Thoracic aorta (tissue), 2 donors: ENCODE measurements at places on chromosomes 11 and 22. TPM values are rescaled to one million over a fixed set of nuclear protein-coding genes. Genes with fewer than 3 reads are reported as not detected.

GRCh38 chr11:67356864-67357561 is 3.7 kb upstream of the POLD4 start:
- H3K36me3 ChIP-seq, result no peaks in the 10 kb centered on the region
- H3K27me3 ChIP-seq, result no peaks in the 10 kb centered on the region
- no peak for DNase-seq
- H3K4me3 ChIP-seq, result no peak overlapping the region
- H3K4me1 ChIP-seq, result peaks cover 40% of the 10 kb centered on the region
- peak overlapping the region; percentile 100 for H3K27ac ChIP-seq

DNA sequence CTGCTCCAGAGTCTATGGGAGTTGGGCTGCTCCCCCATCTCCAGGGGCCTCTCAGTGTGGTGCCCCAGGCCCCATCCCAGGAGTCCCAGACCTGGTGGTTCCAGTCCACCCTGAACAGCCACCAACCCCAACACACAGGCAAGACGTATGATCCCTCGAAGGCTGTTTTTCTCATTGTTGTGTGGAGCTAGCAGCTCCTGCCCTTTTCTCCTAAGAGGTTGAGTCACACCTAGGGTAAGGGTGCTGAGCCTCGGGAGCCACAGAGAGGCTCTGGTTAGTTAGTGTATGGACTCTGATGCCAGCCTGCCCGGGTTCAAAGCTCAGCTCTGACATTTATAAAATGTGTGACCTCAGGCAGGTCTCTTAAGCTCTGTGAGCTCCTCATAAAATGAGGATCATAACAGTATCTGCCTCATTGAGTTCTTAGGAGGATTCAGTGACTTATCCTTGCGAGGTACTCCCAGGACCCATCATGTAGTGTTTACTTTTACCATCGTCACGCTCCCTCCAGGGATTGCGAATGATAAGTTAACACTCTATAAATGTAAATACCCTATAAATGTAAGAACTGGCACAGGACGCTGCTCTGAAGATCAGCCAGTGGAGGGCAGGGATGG is 47.2 kb downstream of the FBLN1 start:
- no peak for DNase-seq
- H3K4me1 ChIP-seq, result peaks cover 41% of the 10 kb centered on the region
- H3K36me3 ChIP-seq, result peaks cover 4% of the 10 kb centered on the region
- peak overlapping the region; percentile 99 for H3K27ac ChIP-seq
- no peaks in the 10 kb centered on the region for H3K27me3 ChIP-seq

DNA sequence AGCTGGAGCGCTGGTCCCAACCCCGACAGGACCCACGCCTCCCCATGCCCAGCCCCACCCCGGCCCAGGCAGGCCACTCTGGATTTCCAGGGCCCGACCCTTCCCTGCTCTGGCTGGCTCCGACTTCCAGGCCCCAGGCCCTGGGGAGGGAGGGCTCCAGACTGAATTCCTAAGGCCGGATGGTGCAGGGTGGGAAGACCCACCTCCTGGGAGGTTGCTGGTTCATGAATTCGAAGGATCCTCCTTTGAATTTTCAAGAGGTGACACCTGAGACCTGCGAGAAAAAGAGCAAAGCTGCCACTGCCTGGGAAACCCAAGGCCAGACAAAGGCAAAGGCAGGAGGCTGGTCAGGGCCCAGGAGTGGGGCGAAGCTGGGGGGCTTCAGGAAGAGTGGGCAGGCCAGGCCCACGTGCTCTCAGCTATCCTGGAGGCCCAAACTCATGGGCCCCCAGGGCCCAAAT is 47.0 kb upstream of the LINC01488 start:
- H3K36me3 ChIP-seq, result no peaks in the 10 kb centered on the region
- H3K27ac ChIP-seq, result no peak overlapping the region
- no peaks in the 10 kb centered on the region for H3K27me3 ChIP-seq
- DNase-seq, result no peak
- no peaks in the 10 kb centered on the region for H3K4me1 ChIP-seq
- H3K4me3 ChIP-seq, result no peak overlapping the region

DNA sequence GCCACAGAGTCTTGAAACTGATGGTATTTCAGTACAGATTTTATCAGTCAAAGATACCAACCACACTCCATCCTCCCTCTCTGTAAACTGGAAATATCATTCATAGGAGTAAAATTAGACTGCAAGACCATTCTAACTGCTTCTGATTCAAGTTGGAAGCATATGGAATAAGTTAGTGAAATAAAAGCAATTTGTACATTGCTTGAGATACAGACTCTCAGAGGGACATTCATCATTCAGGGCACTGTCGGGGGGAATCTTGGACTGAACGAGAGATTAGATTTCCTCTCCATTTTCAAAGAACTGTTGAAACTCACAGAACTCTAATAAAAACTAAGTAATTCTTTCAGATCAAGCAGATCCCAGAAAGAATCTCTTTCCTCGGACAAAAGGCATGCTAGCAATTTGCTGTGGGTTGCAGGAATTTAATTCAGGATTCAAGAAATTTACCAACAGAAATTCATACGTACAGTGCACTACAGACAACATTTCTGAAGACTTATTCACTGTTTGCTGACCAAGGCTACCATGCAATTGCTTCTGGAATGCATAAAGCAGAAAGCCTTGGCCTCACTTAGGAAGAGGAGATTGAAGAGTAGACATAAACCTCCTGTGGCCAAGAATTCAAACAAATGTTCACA is 34.1 kb downstream of the PAMR1 start:
- DNase-seq, result no peak
- H3K4me1 ChIP-seq, result no peaks in the 10 kb centered on the region
- H3K4me3 ChIP-seq, result no peak overlapping the region
- H3K27ac ChIP-seq, result no peak overlapping the region

GRCh38 chr11:104154296-104154695 is 9.7 kb downstream of the PDGFD start:
- H3K4me1 ChIP-seq, result no peaks in the 10 kb centered on the region
- H3K4me3 ChIP-seq, result no peak overlapping the region
- H3K36me3 ChIP-seq, result no peaks in the 10 kb centered on the region
- DNase-seq, result no peak

DNA sequence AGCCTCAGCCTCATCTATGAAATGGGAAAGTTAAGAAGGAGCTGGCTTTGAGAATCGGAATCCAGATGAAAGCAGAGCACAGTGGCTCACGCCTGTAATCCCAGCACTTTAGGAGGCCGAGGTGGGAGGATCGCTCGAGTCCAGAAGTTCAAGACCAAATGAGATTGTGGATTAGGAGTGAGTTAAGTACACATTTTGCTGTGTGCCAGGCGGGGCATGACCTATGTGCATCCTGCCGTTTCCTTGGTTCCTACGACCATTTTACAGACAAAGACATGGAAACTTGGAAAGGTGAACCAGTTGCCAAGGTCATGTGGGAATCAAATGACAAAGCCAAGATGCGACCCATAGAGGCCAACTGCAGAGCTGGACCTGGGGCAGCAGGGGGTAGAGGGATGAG is 4.2 kb downstream of the PLA2G3 start:
- H3K4me3 ChIP-seq, result no peak overlapping the region
- peaks cover 3% of the 10 kb centered on the region for H3K27me3 ChIP-seq
- DNase-seq, result no peak
- H3K27ac ChIP-seq, result no peak overlapping the region

GRCh38 chr22:36900225-36900624 is 13.2 kb upstream of the CSF2RB start:
- H3K27ac ChIP-seq, result no peak overlapping the region
- no peak overlapping the region for H3K4me3 ChIP-seq
- no peak for DNase-seq
- no peaks in the 10 kb centered on the region for H3K4me1 ChIP-seq

DNA sequence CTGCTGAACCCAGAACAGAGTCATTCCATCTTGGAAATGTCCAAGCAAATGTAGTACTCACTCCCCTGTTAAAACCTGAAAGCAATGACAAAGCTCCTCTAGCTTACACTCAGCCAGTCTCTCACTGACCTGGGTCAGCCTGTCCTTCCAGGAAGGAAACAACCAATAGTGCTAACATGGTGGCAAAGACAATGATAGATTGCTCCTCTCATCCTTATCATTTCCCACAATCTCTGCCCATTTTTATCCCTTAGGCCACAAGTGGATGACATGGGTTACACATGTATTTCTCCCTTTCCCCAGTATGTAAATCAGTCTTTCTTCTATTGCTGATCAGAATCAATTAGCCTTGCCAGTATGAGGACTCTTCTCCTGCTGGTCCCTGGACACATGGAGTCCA is 154.6 kb upstream of the SESN3 start:
- no peak for DNase-seq
- no peaks in the 10 kb centered on the region for H3K36me3 ChIP-seq
- H3K27ac ChIP-seq, result no peak overlapping the region
- no peak overlapping the region for H3K4me3 ChIP-seq

GRCh38 chr11:112498701-112499100 is 238.0 kb upstream of the PLET1 start:
- H3K36me3 ChIP-seq, result no peaks in the 10 kb centered on the region
- no peaks in the 10 kb centered on the region for H3K27me3 ChIP-seq
- no peaks in the 10 kb centered on the region for H3K4me1 ChIP-seq
- no peak for DNase-seq
- no peak overlapping the region for H3K4me3 ChIP-seq
- no peak overlapping the region for H3K27ac ChIP-seq

DNA sequence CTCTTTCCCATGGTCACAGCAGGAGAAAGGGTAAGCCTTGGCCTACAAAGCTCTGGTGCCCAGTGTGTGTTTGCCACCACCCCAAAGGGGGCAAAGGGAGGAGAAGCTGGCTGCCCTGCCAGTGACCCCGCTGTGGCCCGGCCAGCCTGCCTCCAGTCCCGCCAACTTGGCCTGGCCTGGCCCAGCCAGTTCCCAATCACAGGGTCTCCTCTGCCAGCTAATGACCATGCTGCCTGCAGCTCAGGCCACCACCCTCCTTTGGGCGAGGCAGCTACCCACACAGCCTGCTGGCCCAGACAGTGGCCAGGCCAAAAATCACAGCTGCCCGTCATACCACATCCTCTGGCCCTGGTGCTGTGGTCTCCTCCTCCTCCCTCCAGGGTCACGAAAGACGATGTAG is 5.1 kb downstream of the GDPD5 start:
- no peaks in the 10 kb centered on the region for H3K36me3 ChIP-seq
- no peaks in the 10 kb centered on the region for H3K27me3 ChIP-seq
- no peak overlapping the region for H3K4me3 ChIP-seq
- peak; percentile 65 for DNase-seq
- peak overlapping the region; percentile 82 for H3K27ac ChIP-seq
- H3K4me1 ChIP-seq, result peaks cover 3% of the 10 kb centered on the region

The MRPL23 gene
- total RNA-seq, result 59.8 TPM

The OR10D3 gene
- not detected for total RNA-seq

The P4HA3 gene
- total RNA-seq, result 4.4 TPM
